ENCODE measurements at places on chromosomes 5 and 9. TPM values are rescaled to one million over a fixed set of nuclear protein-coding genes. Genes with fewer than 3 reads are reported as not detected.

GRCh38 chr5:137462816-137463520, 36.2 kb downstream of the SPOCK1 start:
- no peak for DNase-seq
- no peak overlapping the region for H3K27ac ChIP-seq
- no peak overlapping the region for H3K4me3 ChIP-seq

The STC2 gene
- total RNA-seq = not detected

The IQGAP2 gene
- total RNA-seq = 117 TPM

The CARD9 gene
- 1.9 TPM for total RNA-seq

The PRDM9 gene
- total RNA-seq = not detected
